SHP77 (cell line): ENCODE measurements at places on chromosomes 1 and 21.

DNA sequence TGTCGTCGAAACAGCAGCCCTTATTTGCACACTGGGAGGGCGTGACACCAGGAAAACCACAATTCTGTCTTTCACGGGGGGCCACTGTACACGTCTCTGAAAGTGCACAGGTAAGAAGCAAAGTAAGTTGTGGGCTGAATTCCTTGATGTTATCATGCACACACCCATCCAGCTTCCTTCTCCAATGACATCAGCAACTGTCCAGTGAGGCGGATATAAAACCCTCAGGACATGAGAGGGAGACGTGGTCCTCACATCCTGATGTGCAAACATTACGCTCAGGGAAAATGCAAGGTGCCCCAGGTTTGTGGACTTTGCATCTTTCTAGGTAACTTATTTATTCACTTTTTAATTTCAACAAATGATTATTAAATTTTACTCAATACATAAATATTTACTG is 3.0 kb downstream of the TFF1 start:
- DNase-seq: no peak

DNA sequence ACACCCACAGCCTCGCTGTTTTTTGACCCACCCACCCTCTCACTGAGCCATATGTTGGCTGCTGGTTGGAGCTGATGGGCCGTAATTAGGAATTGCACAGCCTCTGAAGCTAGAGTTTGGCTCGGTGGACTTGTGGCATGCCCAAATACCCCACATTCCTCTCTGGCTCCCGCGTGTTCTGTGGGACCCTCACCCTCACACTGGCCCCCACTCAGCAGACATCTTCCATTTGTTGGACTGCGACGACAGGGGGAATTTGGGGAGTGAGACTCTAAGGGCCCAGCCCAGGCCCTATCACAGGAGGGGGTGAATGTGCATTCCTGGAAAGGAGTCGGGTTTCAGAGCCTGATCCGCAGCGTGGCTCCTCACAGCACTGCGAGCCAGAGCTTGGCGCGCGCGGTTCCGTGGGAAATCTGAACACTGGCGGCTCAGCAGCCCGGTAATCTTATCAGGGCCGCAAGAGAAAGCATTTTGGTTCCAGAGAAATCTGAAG is 5.2 kb downstream of the RCSD1 start:
- DNase-seq: no peak

DNA sequence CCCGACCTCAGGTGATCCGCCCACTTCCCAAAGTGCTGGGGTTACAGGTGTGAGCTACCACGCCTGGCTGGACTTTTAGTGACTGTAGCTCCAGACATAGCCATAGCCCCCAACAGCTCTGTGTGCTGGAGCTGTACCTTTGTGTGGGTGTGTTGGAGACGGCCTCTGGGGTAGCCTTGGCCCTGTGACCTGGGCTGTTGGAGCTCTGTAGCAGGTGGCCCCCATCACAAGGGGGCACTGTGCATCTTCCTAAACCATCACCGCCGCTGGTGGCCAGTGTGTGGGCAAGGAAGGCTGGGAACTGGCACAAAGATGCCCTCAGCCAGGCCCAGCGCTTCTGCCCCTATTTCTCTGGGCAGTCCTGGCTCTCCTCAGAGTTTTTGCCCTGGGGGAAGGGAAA is 38.4 kb upstream of the FOXO6 start:
- DNase-seq: peak; percentile 63

DNA sequence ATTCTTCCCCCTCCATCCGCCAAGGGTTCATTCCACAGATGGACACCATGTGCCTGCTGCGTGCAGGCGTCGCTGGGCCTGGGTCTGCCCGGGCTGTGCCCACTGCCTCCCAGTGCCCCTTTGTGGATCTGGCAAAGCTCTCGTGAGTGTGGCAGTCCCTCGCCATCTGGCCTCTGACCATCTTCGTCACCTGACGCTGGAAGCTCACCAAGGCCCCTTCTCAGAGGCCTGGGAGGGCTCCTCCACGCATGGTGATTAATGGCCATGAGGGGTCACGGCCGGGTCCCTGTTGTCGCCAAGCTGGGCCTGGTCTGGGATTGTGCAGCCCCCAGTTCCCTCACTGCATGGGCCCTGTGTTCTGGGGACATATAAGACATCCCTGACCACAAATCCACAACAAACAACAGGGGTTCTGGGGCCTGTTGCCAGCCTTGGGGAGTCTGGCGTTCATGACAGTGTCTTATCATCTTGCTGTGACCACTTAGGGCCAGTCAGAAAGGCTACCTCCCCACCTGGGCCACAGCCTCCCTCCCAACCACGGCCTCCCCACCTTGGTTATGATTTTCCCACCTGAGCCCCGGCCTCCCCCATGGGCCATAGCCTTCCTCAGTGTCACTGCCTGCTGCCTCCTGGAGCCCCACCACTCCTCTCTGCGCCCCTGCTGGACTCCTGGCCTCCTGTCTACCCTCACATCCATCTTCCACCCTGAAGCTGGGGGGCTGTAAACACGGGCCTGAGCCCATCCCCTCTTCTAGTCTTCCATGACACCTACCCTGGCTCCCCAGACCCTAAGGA is 27.9 kb downstream of the SLC45A1 start:
- DNase-seq: no peak

GRCh38 chr1:169326956-169327268 is 40.7 kb downstream of the NME7 start:
- no peak for DNase-seq

- peak; percentile 53 for DNase-seq
Measured at GRCh38 chr21:36320421-36321324, 676 bp downstream of the MORC3 start.

DNA sequence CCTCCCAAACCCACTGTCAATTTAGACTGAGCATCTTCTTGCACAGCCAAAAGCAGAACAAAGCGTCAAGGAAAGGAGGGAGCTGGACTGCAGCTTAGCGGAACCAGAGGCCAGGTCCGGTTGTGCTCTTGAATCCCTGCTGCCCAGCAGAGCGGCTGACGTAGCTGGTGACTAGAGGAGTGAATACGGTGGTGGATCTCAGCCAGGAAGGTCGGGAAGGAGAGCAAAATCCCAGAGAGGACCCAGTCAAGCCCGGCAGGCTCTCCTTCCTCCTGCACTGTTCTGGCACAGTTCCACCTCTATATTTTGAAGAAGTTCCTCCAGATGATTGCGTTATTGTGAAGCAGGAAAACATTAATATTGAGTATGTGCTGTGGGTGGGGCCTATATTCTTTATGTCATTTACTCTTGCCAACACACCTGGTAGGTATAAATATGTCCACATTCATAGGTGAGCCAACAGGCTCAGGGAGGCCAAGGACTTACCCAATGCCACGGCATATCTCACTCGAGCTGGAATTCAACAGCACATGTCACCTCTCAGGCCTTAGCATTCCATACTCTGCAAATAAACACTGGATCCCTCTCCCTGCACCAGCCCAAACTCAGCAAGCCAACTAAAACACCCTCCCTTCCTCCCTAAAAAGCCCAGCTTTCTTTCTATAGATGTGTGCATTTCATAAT is 23.6 kb upstream of the ABCB10 start:
- DNase-seq: peak; percentile 39

GRCh38 chr21:37579356-37579755 is 212.8 kb downstream of the DYRK1A start:
- no peak for DNase-seq

DNA sequence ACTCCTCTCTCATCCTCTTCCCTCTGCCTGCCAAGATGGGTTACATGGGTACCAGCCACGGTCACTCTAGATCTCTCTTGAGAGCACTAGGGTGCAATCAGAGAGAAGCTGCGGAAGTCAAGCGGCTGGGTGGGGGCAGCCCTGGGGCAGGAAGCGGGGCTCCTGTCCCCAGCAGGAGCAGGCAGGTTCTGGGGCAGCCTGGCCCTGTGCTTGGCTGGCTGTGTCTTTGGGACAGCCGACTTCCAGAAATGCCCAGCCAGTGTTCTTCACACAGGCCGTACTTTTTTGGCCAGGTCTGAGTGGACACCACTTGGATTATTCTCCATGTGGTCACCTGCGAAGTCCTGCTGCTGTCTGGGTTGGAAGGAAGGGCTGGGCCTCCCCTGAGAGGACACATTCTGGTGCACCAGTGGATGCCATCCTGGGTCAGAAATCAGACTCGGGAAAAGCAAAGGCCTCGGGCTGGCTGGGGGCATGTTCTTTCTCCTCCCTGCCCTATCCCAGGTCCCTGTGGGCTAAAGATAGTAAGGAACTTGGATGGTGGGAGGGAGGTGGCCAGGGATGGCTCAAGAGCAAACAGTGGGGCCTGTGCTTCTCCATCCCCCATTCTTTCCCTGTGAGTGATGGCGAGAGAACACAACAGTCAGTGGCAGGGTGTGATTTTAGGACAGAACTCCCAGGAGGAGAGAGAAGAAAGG is 93.7 kb downstream of the ITPKB start:
- no peak for DNase-seq

DNA sequence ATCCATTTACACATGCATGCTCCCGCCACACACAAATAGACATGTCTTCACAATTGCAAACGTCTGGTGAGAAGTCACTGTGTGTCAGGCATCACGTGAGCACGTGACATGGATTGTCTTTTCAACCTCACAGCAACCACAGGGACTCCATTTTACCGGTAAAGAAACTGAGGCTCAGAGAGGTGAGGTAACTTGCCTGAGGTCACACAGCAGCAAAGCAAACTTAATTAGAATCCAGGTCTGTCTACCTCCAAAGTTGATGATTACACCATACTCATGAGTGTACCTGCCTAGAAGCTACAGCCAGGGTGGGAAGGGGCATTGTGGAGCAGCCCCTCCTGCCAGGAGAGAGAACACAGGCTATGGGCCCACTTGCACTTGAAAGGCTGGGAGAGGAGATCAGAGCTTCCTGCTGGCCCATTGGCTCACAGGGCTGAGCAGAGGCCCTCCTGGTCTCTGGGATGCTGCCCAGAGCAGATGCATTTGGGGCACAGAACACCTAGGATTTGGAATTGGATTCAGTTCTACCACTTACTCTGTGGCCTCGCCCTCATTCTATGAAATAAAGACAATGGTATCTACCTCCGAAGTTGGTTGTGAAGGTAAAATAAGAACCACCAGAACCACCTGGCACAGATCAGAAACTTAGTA is 44.4 kb upstream of the SELENON start:
- no peak for DNase-seq

- no peak for DNase-seq
Measured at GRCh38 chr1:944341-945325, 14.4 kb downstream of the NOC2L start.

GRCh38 chr21:46489800-46490199 is 31.1 kb downstream of the DIP2A start:
- no peak for DNase-seq

- peak; percentile 37 for DNase-seq
Measured at GRCh38 chr1:66446261-66447001, 87.5 kb upstream of the SGIP1 start.

- no peak for DNase-seq
Measured at GRCh38 chr1:172343240-172344160, 77.0 kb upstream of the C1orf105 start.

GRCh38 chr1:26946270-26946669 is 14.0 kb downstream of the KDF1 start:
- DNase-seq: no peak

GRCh38 chr1:245361065-245361464 is 206.3 kb downstream of the KIF26B start:
- DNase-seq: no peak

DNA sequence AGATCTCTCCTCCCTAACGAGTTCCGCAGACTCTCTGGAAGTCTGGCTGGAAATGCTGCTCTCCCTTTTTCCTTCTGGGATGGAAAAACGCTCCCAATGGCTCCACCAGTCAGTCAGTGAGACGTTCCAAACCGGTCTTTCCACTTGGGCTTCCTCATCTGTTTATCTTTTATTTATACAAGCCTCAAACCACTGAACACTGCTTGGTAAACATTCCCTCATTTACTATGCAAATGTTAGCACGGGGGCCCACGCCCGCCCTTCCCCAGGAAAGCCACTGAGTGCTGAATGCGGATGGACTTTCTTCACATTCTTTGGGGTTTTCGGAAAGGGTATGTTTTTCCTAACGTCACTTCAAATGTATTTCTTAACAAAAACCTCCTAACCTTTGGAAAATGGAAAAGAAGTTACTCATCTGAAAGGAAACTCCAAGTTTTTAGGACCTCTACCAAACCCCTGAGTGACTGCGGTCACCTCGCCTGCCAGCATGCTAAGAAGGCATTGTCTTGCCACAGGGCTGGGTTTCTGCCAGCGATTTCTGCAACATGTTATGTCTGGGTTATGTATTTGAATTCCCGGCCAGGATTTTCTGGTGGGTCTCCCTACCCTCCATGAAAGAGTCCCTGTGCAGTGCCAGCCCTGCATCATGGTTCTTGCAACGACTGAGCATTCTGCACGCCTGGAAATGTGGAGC is 14.0 kb upstream of the UMODL1 start:
- no peak for DNase-seq

GRCh38 chr21:42513985-42514882 is 582 bp downstream of the SLC37A1 start:
- no peak for DNase-seq

DNA sequence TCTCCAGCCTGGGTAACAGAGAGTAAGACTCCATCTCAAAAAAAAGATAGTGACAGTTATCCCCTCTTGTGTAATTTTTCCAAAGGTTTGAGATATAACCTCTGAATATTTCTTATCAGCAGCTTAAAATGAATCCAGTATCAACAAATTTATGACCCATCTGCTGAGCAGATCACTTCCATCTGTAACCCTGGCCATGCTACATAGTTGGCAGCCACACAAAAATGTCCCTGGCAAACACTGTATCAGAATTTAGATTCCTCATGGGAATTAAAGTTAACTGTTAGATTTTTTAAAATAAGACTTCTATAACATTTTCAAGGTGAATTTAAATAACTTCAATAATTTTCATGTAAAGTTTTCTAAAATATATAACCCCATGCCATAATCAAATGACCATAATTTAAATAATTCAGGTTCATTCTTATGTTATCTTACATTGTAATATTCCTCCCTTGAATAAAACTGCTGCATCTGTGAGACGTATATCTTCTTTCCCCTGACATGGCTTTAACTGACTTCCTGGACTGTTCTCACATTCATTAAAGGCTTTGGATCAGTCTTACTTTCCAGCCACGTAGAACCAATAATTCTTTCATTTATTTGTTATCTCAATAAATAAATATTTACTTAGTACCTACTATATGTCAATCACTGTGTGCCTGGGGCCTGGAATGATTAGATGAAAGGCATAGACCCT is 5.3 kb upstream of the PRPF38B start:
- DNase-seq: no peak

- no peak for DNase-seq
Measured at GRCh38 chr1:204709021-204709420, 23.5 kb upstream of the LRRN2 start.

- no peak for DNase-seq
Measured at GRCh38 chr1:228342627-228343190, 63.9 kb downstream of the TRIM11 start.

- no peak for DNase-seq
Measured at GRCh38 chr1:44812822-44813543, 4.7 kb downstream of the BTBD19 start.
